ENCODE measurements at places on chromosomes 2 and 18.

GRCh38 chr2:190216829-190217228 lies 102.8 kb downstream of the HIBCH start:
- H3K27ac ChIP-seq = no peak overlapping the region
- DNase-seq = peak; percentile 11
- peaks cover 4% of the 10 kb centered on the region for H3K36me3 ChIP-seq
- no peaks in the 10 kb centered on the region for H3K27me3 ChIP-seq
- peaks cover 19% of the 10 kb centered on the region for H3K4me1 ChIP-seq

DNA sequence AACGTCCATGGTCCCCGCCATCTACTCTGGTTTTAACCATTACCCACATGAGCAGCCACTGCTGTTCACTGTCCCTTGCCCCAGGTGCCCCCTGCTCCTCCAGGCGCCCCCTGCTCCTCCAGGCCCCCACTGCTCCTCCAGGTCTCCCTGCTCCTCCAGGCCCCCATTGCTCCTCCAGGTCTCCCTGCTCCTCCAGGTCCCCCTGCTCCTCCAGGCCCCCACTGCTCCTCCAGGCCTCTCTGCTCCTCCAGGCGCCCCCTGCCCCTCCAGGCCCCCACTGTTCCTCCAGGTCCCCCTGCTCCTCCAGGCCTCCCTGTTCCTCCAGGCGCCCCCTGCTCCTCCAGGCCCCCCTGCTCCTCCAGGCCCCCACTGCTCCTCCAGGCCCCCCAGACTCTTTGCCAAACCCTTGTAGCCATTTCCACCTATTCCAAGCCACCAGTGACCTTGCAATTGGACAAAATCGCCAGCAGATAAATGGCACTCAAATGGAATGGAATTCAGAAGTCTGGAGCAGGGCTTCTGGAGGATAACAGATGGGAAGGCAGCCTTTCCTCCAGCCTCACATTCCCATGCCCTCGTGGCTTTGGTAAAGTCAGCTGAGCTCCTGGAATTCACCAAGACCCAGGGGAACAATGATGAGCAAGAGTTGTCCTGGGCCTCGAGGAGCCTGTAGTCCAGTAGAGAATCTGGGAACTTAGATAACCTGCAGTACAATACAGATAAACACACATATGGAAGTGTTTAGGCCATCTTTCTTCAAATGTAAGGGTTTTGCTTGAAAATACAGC lies 13.3 kb upstream of the RPL31 start:
- no peaks in the 10 kb centered on the region for H3K36me3 ChIP-seq
- H3K4me3 ChIP-seq = no peak overlapping the region
- DNase-seq = no peak
- H3K27me3 ChIP-seq = no peaks in the 10 kb centered on the region
- H3K27ac ChIP-seq = no peak overlapping the region

DNA sequence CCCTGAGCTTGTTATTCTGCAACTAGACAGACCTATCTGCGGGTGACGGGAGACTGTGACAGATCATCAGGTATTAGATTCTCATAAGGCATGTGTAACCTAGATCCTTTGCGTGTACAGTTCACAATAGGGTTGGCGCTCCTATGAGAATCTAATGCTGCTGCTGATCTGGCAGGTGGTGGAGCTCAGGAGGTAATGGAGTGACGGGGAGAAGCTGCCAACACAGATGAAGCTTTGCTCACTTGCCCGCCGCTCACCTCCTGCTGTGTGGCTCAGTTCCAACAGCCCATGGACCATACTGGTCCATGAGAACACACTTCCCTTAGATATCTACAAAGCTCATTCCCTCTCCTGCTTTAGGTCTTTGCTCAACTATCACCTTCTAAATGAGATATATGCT lies 198.2 kb upstream of the SMAD7 start:
- H3K27me3 ChIP-seq = no peaks in the 10 kb centered on the region
- H3K36me3 ChIP-seq = no peaks in the 10 kb centered on the region
- no peak overlapping the region for H3K27ac ChIP-seq
- no peaks in the 10 kb centered on the region for H3K4me1 ChIP-seq

GRCh38 chr2:128591022-128591860 lies 272.6 kb upstream of the HS6ST1 start:
- H3K4me1 ChIP-seq = peaks cover 40% of the 10 kb centered on the region
- DNase-seq = no peak
- no peaks in the 10 kb centered on the region for H3K36me3 ChIP-seq
- no peaks in the 10 kb centered on the region for H3K27me3 ChIP-seq
- no peak overlapping the region for H3K27ac ChIP-seq

DNA sequence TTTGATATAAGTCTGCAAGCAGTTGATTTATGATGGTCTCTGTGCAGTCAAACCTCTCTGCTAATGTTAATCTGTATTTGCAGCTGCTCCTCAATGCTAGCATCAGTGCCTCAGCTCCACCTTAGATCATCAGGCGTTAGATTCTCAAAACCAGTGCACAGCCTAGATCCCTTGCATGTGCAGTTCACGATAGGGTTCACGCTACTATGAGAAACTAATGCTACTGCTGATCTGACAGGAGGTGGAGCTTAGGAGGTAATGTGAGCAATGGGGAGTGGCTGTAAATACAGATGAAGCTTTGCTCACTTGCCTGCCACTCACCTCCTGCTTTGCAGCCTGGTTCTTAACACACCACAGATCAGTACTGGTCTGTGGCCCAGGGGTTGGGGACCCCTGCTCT lies 18.4 kb downstream of the RBKS start:
- peaks cover 4% of the 10 kb centered on the region for H3K4me1 ChIP-seq
- no peak for DNase-seq
- H3K27ac ChIP-seq = no peak overlapping the region
- H3K4me3 ChIP-seq = no peak overlapping the region
- peaks cover 2% of the 10 kb centered on the region for H3K36me3 ChIP-seq

GRCh38 chr18:72456802-72457201 lies 87.3 kb downstream of the CBLN2 start:
- no peak for DNase-seq
- H3K4me3 ChIP-seq = no peak overlapping the region
- H3K36me3 ChIP-seq = no peaks in the 10 kb centered on the region
- no peaks in the 10 kb centered on the region for H3K27me3 ChIP-seq

DNA sequence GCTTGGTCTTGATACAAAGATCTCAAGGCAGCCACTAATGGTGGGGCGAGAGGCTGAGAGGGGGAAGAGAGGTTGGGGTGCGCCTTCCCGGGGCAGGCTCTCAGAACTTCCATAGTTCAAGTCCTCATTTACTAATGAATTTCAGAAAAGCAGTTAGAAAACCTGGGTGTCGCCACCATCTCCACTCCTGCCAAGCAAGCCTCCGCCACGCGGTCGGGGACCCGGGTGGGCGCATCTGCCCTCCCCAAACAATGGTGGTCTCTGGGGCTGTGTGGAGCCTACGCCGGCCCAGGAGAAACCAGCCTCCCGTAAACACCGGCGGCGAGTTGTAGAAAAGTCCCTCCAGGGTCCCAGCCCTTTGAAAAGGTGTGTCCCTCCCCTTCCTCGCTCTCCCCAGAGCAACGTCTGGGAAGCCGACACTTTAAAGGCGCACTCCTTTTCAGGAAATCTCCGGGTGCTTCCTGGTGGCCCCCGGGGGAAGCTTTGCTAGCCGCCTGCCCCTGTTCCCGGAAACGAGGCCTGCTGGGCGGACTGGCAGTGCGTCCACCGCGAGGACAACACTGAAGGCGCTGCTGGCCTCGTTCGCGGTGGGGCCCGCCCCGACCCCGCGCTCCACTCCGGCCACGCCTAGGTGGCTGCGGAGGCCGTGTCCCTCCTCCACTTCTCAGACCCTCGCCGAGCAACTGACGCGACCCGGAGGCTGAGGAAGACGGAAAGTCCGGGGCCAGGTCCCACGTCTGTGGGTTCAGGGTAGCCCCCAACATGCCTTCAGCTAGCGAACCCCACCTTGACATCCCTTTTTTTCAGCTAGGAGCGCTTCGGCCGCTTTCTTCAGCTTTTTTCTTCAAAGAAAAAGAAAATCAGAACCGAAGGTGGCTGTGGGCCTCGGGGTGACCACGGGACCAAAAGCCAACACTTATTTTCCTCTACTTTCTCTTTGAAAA lies 16.8 kb downstream of the EVX2 start:
- H3K27ac ChIP-seq = no peak overlapping the region
- peaks cover 25% of the 10 kb centered on the region for H3K4me1 ChIP-seq
- peak overlapping the region; percentile 42 for H3K4me3 ChIP-seq
- DNase-seq = no peak

DNA sequence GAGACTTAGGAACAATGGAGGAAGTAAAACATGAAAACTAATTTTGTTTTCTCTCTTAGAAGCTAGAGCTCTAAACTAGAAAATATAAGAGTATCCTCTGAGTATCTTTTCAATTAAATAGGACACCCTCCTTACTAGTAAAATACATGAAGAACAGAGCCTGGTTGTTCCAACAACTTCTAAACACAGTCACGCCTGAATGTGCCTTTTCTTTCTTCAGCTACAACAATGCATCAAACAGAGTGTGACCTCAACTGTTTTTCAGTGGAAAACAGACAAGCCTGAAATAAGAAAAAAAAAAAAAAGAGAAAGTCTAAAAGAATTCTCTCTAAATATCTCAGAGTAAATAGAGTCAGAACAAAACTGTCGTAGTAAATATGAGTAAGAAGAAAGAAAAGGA lies 928.8 kb downstream of the CNTNAP5 start:
- no peak for DNase-seq
- H3K27me3 ChIP-seq = no peaks in the 10 kb centered on the region
- no peaks in the 10 kb centered on the region for H3K36me3 ChIP-seq
- H3K4me1 ChIP-seq = no peaks in the 10 kb centered on the region

DNA sequence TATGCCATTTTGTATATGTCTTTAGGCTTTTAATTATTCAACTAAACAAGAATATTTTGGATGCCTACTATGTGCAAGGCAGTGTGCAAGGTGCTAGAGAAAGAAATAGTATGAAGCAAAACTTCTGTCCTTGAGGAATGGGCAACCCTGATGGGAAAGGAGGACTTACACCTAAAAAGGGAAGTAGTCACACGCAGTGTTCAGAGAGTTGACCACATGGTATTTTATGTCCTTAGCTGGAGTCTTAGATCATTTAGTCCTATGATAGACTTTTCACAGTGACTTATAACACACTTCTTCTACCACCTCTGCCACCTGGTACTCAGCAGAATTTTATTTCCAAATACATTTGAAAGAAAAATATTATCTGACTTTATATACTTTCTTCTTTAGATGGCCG lies 291.6 kb downstream of the PLCL1 start:
- H3K27ac ChIP-seq = no peak overlapping the region
- no peaks in the 10 kb centered on the region for H3K27me3 ChIP-seq
- no peaks in the 10 kb centered on the region for H3K36me3 ChIP-seq
- H3K4me3 ChIP-seq = no peak overlapping the region
- H3K4me1 ChIP-seq = no peaks in the 10 kb centered on the region
- DNase-seq = no peak

DNA sequence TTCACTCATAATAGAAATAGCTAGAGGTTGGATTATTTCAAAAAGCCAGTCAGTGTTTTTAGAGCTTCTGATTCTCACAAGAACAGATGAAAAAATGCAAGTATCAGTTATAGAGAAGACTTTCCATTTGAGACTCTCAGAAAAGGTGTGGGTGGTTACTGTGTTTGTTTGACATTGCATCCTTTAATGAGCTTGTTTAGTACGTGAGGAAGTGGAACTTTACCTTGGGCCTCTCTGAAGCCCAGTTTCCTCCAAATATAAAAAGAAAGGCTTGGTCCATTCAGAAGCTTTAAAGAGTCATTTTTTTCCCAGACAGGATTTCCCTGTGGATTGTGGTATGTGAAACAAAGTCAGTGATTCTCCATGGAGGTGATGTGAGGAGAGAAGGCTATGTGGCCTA lies 89.9 kb upstream of the RANBP2 start:
- peaks cover 7% of the 10 kb centered on the region for H3K4me1 ChIP-seq
- no peak overlapping the region for H3K27ac ChIP-seq
- no peaks in the 10 kb centered on the region for H3K27me3 ChIP-seq
- H3K4me3 ChIP-seq = no peak overlapping the region

- no peaks in the 10 kb centered on the region for H3K36me3 ChIP-seq
- H3K4me1 ChIP-seq = no peaks in the 10 kb centered on the region
- H3K27ac ChIP-seq = no peak overlapping the region
These were observed 9.3 kb upstream of the KCNS3 start for GRCh38 chr2:17869128-17869527.

DNA sequence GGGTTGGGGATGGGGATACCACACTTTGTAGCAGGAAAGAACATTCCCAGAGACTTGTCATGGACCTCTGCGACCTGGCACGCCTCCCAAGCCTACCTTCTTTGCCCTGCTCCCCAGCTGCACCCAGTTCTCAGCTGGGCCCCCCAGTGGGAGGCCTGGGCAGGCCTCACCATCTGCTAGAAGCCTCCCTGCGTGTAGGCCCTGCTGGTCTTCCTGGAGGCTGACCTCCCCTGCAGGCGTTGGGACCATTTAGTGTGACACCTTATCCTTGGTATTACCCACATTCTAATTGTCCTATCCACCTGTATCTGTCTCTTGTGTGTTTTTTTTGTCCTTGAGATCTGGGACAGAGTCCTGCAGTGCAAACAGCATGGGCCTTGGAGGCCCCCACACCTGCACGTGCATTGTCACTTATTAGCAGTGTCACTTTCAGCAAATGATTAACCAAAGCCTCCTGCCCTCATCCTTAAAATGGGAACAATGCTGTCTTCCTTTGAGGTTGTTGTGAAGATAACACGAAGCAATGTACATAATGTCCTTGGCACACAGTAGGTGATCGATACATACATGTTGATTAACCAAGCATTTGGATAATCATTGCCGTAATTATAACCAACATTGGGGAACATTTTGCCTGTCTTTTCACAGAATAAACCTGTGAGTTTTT lies 77.2 kb downstream of the LIPG start:
- no peak for DNase-seq
- no peak overlapping the region for H3K27ac ChIP-seq
- no peak overlapping the region for H3K4me3 ChIP-seq
- H3K27me3 ChIP-seq = no peaks in the 10 kb centered on the region

- no peaks in the 10 kb centered on the region for H3K36me3 ChIP-seq
- no peaks in the 10 kb centered on the region for H3K27me3 ChIP-seq
- no peaks in the 10 kb centered on the region for H3K4me1 ChIP-seq
- H3K27ac ChIP-seq = no peak overlapping the region
These were observed 313.8 kb downstream of the PIK3C3 start for GRCh38 chr18:42268798-42269197.

GRCh38 chr2:54887850-54888545 lies 162.3 kb downstream of the RTN4 start:
- no peak overlapping the region for H3K4me3 ChIP-seq
- H3K27me3 ChIP-seq = no peaks in the 10 kb centered on the region
- no peaks in the 10 kb centered on the region for H3K4me1 ChIP-seq
- H3K36me3 ChIP-seq = no peaks in the 10 kb centered on the region
- DNase-seq = no peak

- no peak overlapping the region for H3K4me3 ChIP-seq
- H3K27ac ChIP-seq = no peak overlapping the region
- H3K4me1 ChIP-seq = no peaks in the 10 kb centered on the region
- no peak for DNase-seq
These were observed 375.3 kb downstream of the PIK3C3 start for GRCh38 chr18:42330296-42330695.

DNA sequence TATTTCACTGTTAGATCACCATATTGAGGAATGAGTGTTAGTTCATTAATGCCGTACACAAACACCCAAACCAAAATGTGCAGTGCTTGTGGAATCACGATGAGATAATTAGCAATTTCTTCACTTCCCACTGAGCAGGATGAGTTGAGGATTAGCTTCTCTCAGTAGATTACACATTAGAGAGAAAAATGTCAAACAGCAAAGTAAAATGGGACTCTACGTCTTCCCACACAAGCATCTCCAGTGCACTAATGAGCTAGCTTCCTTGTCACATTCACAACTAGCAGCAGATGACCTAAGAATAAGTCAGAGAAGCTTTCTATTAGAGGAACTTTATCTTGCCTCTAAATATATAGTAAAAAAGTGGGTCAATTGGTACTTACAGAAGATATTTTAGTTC lies 926.9 kb downstream of the TSN start:
- H3K27me3 ChIP-seq = no peaks in the 10 kb centered on the region
- H3K4me3 ChIP-seq = no peak overlapping the region
- DNase-seq = no peak
- no peak overlapping the region for H3K27ac ChIP-seq

Data from muscle of leg (tissue), 16 donors.